ENCODE measurements at places on chromosomes 12 and 14.
A peak's percentile ranks its signal among the peaks of the same experiment; 100 is the strongest.

- DNase-seq: no peak
Measured at GRCh38 chr14:60655119-60655897, 6.0 kb upstream of the SIX1 start.

GRCh38 chr12:118068445-118068844 is 7.5 kb upstream of the WSB2 start:
- DNase-seq: no peak

DNA sequence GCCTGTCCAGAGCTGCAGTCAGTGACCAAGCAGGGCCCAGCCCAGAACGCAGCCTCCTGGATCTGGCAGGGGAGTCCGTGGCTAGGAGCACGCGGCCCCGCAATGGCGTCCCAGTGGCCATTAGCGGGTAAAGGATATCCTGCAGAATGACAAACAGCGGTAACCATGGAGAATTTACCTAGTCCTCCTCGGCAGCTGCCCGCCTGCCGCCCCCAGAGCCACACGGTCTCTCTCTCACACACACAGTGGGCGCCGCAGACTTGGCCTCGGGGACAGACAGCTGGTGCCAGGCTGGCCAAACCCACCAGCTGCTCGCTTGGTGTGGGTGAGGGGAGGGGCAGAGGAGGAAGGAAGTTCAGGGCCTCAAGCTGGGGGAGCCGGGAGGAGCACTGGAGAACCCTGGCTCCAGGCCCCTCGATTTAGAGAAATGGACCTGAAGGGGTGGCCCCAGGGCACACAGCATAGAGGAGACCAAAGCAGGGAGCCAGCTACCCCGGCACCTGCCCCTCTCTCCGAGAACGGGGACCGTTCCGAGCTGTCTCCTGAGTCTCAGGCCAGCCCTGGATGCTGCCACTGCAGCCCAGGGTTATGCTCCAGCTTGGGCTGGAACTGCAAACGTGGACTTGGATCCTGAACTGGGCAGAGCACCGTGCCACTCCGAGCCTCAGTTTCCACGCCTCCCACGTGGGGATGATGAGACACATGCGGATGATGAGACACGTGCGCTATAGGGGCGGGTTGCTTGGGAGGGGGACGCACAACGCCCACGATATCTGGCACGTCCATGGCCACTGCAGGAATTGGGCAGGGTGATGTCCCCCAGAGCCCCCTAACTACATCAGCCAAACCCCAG is 3.4 kb downstream of the CDK2AP1 start:
- DNase-seq: peak; percentile 27

GRCh38 chr14:83713732-83714131 is 1816.2 kb upstream of the FLRT2 start:
- DNase-seq: no peak

GRCh38 chr14:89276424-89276975 is 140.5 kb downstream of the FOXN3 start:
- peak; percentile 77 for DNase-seq

GRCh38 chr12:3091038-3091319 is 13.8 kb downstream of the TSPAN9 start:
- DNase-seq: no peak

DNA sequence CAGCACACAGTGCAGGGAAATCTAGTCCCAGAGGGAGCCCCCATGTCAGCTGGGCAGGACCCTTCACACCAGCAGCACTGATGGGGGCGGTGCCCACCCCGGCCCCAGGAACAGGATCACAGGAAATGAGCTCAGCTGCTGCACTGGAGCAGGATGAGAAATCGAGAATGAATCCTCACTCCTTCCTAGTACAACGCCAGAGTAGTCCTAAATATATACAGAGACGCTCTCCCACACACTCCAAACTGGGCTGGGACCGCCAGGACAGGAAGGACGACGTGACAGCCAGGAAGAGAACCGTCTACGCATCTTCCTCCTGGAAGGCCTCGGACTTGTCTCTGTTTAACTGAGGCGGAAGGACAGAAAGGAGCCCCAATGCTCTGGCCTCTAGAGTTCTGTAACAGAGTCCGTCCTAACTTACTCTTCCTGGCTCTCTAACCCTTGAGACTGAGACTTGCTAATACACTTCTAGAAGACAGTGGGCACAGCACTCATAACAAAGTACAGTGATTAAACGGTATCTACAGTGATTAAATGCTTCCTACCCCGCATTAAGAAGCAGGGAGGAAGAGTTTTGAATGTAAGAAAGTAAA is 33.4 kb downstream of the CDC42BPB start:
- DNase-seq: no peak

GRCh38 chr12:51192284-51192671 is 19.3 kb upstream of the TFCP2 start:
- no peak for DNase-seq

GRCh38 chr12:78189656-78190055 is 359.0 kb downstream of the NAV3 start:
- DNase-seq: no peak

GRCh38 chr12:5723071-5723470 is 222.0 kb downstream of the ANO2 start:
- DNase-seq: no peak

- DNase-seq: no peak
Measured at GRCh38 chr12:79873201-79873600, 61.7 kb downstream of the PPP1R12A start.

DNA sequence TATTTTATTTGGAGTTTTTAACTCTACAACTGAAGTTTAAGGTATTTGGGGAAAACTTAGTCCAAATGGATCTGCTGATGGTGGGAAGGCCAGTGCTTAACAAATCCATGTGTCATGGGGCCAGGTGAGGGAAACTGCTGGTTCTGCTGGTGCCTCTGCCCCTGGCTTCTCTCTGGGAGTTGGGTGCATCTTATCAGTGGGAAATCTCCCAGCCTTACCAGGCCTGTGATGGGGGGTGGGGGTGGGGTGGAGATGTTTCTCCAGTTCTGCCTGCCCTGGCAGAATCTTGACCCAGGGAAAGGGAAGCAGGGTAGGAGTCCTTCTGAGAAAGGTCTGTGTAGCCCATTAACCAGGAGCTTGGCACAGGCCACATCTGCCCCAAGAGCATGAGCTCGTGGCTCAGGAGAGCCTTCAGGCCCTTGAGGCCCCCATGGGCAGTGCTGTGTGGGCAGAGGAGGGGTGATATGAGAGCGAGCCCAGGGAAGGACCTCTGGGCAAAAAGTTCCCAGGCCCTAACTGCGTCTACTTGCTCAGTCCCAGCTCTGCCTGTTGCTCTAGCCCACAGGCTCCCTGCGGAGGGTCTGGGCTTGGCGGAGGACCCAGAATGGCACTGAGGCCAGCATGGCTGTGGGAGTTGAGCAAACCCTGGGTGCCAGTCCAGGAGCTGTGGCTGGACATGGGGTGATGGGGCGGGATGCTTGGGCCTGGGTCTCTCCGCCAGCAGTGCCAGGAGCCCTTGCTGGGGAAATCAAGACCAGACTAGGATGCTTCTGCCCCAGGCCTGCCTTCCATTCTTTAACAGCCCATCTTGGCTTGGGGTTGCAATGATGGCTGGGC is 18.2 kb downstream of the VASH1 start:
- no peak for DNase-seq

DNA sequence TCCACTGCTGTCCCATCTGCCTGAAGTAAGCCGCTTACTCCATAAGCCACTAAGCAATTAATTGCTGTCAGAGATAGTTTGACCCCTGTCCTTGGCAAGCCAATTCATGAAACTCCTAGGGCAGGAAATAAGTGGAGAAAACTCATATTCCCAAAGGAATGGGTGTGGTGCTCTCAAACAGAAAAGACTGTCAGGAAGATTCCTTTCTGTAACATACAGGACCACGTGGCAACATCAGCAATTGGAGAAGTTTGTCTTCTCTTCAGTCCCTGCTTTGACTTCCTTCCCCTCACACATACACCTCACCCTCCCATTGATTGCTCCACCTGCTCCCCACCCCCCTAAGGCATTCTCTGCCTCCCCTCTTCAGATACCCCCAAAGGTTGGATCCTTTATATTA is 36.2 kb upstream of the MDM1 start:
- no peak for DNase-seq

- DNase-seq: no peak
Measured at GRCh38 chr14:93923626-93924025, 3.5 kb upstream of the FAM181A start.

- no peak for DNase-seq
Measured at GRCh38 chr12:104602896-104603295, 146.1 kb downstream of the CHST11 start.

DNA sequence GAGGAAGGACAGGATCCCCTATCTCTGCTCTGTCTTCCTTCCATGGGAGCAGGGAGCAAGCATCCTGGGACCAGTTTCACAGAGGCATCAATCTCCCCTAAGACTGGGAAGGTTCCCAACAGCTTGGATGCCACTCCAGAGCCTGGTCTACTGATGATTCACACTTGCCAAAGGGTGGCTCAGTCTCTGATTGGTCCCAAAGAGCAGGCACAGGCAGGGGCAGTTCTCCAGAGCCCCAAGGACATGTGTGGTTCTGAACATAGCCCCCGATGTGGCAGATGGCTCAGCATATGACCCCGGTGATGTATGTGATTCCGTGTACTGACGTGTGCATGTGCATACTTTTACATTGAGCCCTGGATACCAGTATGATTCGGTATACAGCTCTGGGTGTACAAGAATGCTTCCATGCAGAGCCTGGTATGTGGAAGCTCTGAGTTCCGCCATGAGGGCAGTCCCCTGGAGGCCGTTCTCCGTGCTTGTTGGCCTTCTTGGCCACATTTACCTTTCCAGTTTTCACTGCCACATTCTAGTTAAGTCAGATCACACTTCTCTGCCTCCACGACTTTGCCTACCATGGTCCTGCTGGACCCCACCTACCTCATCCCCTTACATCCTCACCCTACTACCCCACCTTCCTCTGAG is 21.2 kb downstream of the ITGA7 start:
- no peak for DNase-seq

GRCh38 chr12:76820888-76821482 is 57.1 kb downstream of the ZDHHC17 start:
- DNase-seq: no peak

DNA sequence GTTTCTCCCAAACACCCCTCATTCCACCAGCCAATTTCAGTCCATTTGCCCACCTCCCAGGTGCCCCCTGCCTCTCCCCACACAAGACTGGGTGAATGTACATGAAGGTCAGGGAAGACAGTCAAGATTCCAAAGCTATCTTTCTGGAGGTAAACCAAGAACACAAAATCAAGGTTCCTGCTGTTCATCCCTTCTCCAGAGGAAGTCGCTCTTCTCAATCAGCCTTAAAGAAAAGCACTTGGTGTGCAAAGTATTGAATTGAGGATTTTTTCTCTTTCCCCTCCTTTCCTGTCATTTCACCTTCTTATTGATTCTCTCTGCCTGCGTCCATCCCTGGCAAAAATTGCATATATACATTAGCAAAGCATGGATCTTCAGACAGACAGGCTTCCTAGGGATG is 4.5 kb downstream of the GRIN2B start:
- DNase-seq: no peak

DNA sequence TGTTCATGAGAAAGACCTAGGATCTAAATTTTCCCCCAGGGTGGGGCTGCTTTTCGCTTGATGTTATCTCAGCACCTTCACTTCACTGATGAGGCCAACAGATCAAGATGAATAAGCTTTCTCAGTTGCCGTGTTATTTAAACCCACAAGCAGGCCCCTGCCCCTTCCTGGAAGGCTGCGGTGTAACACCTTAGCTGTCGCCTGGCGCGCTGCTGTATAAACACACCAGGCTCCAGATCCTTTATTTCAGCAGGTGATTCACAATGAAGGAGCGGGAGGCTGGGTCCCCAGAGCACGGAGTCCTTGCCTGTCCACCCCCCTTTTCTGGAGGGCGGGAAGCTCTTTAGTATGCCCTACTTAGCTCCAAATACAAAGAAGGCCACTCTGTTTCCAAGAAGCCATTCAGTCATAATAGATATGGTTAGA is 515.4 kb downstream of the FUT8 start:
- DNase-seq: no peak

- no peak for DNase-seq
Measured at GRCh38 chr14:101813833-101814232, 52.3 kb downstream of the PPP2R5C start.

DNA sequence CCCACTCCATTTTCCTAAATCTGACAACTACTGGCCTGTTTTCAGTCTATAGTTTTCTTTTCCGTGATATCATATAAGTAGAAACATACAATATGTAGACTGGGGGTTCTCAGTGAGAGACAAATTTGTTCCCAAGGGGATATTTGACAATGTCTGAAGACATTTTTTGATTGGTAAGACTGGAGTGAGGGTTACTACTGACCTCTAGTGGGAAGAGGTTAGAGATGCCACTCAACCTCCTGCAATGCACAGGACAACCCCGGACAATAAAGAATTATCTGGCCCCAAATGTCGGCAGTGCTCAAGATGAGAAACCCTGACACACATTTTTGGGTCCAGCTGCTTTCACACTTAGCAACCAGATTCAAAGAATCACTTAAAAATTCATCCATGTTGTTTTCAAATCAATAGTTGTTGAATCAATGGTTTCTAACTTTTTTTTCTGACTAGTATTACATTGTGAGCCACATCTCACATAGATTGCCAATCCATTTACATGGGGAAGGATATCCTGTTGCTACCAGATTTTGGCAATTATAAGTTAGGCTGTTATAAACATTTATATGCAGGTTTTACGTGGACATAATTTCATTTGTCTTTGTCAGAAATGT is 307.1 kb downstream of the RPL10L start:
- no peak for DNase-seq

DNA sequence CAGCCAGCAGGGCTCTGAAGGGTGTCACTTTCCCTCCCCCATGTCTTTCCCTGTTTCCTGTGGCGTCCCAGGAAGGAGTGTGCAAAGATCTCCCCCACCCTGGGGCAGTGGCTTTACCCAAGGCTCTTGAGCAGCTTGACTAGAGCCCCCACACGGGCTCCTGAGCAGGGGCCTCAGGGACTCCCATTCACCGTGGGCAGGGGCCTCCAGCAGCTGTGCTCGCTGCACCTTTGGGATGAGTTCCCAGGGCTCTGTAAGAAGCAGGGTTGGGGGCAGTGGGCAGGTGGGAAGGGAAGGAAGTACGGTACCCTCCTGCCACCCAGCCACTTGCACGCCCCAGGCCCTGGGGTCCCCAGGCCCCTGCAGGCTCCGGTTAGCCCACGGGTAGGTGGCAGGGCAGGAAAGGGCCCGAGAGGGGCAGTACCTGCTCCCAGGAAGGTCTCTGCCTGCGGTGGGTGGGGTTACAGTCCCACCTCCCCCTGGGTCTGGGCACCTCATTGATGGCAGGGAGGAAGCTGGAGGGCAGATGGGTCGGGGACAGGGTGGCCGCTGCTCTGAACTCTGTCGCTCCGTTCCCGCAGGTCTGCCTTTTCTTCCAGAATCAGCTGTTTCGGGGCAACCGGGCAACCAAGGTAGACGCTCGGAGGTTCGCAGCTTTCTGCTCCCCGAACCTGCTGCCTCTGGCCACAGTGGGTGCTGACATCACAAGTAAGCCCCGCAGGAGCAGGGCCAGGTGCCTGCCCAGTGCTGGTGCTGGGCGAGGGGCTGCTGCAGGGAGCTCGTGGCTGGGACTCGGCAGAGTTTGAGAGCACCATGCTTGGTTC is 13.0 kb downstream of the ASPG start:
- no peak for DNase-seq

GRCh38 chr14:73468828-73469375 is 10.6 kb upstream of the NUMB start:
- DNase-seq: no peak

Measured in GM10248 (cell line).